ENCODE measurements at places on chromosomes 7 and 10. TPM values are rescaled to one million over a fixed set of nuclear protein-coding genes. Genes with fewer than 3 reads are reported as not detected.

HPSE2 gene
- polyA plus RNA-seq, result not detected

DNA sequence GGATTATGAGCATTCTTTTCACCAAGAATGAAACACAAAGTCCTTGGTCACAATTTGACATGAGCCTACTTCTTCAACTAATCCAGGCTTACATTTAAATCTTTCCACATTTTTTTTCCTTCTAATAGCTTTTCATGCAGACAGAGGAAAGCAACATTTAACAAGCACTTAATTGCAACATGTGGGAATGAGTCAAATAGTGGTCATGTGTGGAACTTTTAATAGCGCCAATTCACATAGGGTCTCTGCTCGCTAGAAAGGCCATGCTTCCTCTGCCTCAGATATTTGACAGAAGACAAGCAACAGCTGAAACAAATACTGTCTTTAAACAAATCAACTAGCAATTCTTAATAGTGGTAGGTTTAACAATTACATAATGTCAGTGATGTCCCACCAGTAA is 285.9 kb upstream of the ETV1 start:
- no peaks in the 10 kb centered on the region for H3K27me3 ChIP-seq
- H3K4me1 ChIP-seq, result no peaks in the 10 kb centered on the region
- no peak overlapping the region for H3K4me3 ChIP-seq
- H3K27ac ChIP-seq, result no peak overlapping the region
- H3K36me3 ChIP-seq, result no peaks in the 10 kb centered on the region
- DNase-seq, result no peak

GRCh38 chr10:67816719-67817118 is 21.3 kb downstream of the DNAJC12 start:
- H3K4me1 ChIP-seq, result no peaks in the 10 kb centered on the region
- no peak for DNase-seq
- no peak overlapping the region for H3K4me3 ChIP-seq
- H3K36me3 ChIP-seq, result no peaks in the 10 kb centered on the region
- no peak overlapping the region for H3K27ac ChIP-seq

DNA sequence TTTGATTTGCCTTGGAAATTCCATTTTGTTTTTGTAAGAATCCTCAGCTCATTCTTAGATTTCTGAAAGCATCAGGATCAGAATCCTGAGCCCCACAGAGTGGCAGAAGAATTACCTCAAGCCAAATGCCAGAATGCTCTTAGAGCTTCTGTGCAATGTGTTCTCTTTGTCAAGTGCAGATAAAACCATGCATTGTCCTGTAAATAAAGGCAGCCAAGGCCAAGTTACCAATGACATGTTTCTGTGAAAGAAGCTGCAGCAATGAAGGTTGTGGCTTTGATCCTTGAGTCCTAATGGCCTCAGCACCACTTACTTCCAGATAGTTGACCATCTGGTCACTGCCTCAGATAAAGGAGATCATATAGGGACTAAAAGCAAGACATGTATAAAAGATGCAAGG is 343.3 kb upstream of the AKR1E2 start:
- DNase-seq, result no peak
- H3K4me1 ChIP-seq, result no peaks in the 10 kb centered on the region
- H3K36me3 ChIP-seq, result no peaks in the 10 kb centered on the region
- no peaks in the 10 kb centered on the region for H3K27me3 ChIP-seq

DNA sequence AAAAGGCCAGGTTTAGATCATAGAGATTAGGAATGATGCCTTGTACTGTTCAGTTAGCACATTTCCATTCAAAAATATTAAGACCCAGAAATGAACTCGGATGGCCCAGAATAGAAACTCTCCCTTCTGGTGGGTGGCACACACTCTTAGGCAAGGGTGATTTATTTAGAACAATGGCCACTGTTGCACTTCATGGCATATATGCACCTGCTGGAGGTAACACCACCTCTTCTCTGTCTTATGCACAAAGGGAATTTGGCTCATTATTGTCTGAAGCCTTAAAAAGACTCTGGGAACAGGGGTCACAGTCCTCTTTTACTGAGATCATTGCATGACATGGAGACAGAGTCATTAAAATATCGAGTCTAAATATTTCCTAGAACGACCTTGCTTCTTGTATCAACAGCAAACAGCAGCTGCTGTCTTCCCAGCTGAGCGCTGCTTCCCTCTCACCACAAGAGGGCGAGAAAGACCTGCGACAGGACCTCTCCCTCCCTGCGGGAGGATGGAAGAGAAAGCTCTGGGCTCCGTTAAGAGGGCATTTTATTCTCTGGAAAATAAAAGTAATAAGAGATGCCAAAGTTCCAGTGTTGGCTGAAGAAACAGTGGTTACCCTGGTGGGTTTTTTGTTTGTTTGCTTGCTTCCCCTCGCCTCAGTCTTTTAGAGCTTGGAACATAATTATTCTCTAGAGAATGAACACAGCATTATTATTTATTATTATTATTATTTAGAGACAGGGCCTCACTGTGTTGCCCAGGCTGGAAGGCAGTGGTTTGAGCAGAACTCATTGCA is 13.5 kb upstream of the BAMBI start:
- no peak overlapping the region for H3K27ac ChIP-seq
- H3K27me3 ChIP-seq, result peaks cover 16% of the 10 kb centered on the region
- no peak overlapping the region for H3K4me3 ChIP-seq
- peaks cover 3% of the 10 kb centered on the region for H3K4me1 ChIP-seq

GRCh38 chr10:126754966-126755365 is 84.5 kb upstream of the C10orf90 start:
- H3K4me1 ChIP-seq, result no peaks in the 10 kb centered on the region
- H3K4me3 ChIP-seq, result no peak overlapping the region
- DNase-seq, result no peak
- no peaks in the 10 kb centered on the region for H3K27me3 ChIP-seq
- H3K27ac ChIP-seq, result no peak overlapping the region
- H3K36me3 ChIP-seq, result no peaks in the 10 kb centered on the region

DNA sequence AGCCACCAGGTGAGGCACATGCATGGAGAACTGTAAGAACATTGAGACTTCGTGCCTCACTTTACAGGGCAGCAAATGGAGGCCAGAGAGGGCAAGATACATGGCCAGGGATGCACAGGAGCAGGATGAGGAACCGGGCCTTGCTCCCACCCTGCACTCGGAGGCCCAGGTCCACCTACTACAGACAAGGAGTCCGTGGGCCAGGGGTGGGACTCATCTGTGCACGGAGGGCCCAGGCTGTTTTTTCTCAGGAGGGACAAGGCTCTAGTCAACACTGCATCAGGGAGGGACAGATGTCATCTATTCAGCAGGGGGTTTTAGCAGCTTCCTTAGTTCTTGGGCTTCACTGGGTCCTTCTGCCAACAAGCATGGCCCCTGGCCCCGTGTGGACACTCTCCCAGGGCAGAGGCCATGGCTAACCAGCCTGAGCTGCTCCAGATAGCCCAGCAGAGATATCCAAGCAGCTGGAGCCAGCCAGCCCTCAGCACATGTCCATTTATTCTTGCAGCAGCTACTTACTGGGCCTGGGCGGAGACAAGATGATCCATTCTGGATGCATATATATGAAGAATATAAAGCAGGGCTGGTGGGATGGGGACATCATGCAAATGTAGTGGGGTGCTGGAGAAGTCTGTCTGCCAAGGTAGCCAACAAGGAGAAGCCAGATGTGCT is 134.5 kb upstream of the RET start:
- no peak for DNase-seq
- H3K4me1 ChIP-seq, result no peaks in the 10 kb centered on the region
- H3K27me3 ChIP-seq, result no peaks in the 10 kb centered on the region
- H3K27ac ChIP-seq, result no peak overlapping the region
- no peaks in the 10 kb centered on the region for H3K36me3 ChIP-seq

GRCh38 chr7:17495655-17496394 is 197.4 kb downstream of the AHR start:
- H3K27me3 ChIP-seq, result no peaks in the 10 kb centered on the region
- H3K27ac ChIP-seq, result no peak overlapping the region
- DNase-seq, result no peak
- H3K36me3 ChIP-seq, result no peaks in the 10 kb centered on the region
- no peak overlapping the region for H3K4me3 ChIP-seq

DNA sequence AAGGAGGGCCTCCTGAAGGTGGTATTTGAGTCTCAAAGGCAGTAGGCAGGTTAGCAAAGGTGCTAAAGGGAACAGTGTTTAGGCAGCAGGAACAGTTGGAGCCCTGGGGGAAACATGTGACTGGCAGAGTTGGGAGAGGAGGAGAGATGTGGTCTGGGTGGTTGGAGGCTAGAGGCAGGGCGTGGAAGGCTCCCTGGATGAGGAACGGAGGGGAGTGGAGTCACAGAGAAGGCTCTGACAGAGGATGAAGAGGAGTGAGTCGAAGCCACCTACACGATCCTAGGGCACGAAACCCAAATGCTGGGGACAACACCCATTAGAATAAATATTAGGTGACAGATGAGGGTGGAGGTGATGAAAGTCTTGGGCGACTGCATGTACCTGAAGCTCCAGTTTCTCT is 19.6 kb upstream of the MGMT start:
- H3K4me1 ChIP-seq, result no peaks in the 10 kb centered on the region
- no peaks in the 10 kb centered on the region for H3K36me3 ChIP-seq
- no peak for DNase-seq
- no peak overlapping the region for H3K4me3 ChIP-seq

ZNF282 gene
- 6.2 TPM for polyA plus RNA-seq

CRYGN gene
- not detected for polyA plus RNA-seq

DNA sequence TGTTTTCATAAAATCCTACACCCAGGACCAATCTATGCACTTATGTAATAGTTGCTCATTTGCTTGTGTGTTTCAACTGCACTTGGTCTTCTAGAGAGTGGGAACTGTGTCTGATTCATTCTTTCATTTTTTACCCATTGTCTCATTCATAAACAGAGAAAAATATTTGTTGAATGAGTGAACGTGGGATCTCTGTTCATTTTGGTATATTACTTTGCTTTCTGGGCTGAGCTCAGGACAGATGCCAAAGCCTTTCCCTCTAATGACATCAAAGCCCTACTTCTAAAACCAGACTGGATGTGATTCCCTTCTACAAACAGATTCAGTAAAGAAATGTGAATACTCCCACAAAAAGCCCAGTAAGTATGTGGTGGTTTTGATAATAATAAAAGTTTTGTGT is 145.2 kb downstream of the ST7 start:
- no peak overlapping the region for H3K4me3 ChIP-seq
- H3K36me3 ChIP-seq, result no peaks in the 10 kb centered on the region
- no peaks in the 10 kb centered on the region for H3K4me1 ChIP-seq
- H3K27me3 ChIP-seq, result no peaks in the 10 kb centered on the region
- no peak overlapping the region for H3K27ac ChIP-seq

GRCh38 chr7:116843378-116843777 is 19.0 kb upstream of the CAPZA2 start:
- H3K36me3 ChIP-seq, result no peaks in the 10 kb centered on the region
- H3K4me3 ChIP-seq, result peak overlapping the region; percentile 66
- DNase-seq, result peak; percentile 52
- no peaks in the 10 kb centered on the region for H3K27me3 ChIP-seq
- peaks cover 33% of the 10 kb centered on the region for H3K4me1 ChIP-seq

TMEM229A gene
- not detected for polyA plus RNA-seq

CHAT gene
- not detected for polyA plus RNA-seq

DNA sequence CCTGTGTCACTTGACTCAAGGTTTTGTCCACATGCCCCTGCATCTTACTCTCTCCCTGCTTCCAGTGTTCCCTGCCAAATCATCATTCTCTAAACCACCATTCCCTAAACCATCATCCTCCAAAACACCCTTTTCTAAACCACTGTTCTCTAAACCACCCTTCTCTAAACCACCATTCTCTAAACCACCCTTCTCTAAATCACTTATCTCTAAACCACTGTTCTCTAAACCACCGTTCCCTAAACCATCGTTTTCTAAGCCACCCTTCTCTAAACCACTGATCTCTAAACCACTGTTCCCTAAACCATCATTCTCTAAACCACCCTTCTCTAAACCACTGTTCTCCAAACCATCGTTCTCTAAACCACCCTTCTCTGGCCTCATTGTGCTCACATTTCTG is 142.1 kb downstream of the CXCL12 start:
- no peak overlapping the region for H3K27ac ChIP-seq
- no peak for DNase-seq
- H3K27me3 ChIP-seq, result no peaks in the 10 kb centered on the region
- no peak overlapping the region for H3K4me3 ChIP-seq

DNA sequence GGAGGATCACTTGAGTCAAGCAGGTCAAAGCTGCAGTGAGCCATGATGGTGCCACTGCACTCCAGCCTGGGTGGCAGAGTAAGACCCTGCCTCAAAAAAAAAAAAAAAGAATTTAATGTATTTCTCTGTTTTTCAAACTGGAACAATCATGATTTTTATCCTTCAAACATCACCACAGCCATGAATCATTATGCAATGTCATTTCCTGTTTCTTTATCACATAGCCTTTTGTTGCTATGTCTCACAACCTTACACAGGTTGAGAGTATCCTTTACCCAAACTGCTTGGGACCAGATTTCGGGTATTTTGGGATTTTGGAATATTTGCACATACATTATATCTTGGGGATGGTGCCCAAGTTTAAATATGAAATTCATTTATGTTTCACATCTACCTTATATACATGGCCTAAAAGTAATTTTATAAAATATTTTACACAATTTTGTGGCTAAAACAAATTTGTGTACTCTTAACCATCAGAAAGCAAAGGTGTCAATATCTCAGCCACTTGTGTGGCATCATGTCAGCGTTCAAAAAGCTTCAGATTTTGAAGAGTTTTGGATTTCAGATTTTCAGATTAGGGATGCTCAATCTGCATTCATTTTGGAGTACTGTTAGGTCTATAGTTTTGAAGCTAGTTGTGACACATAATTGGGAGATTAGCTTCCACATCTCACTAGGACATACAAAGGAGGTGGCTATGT is 8.2 kb downstream of the NT5C3A start:
- peak; percentile 73 for DNase-seq
- H3K4me3 ChIP-seq, result no peak overlapping the region
- no peaks in the 10 kb centered on the region for H3K27me3 ChIP-seq
- peak overlapping the region; percentile 40 for H3K27ac ChIP-seq
- H3K36me3 ChIP-seq, result no peaks in the 10 kb centered on the region

DNA sequence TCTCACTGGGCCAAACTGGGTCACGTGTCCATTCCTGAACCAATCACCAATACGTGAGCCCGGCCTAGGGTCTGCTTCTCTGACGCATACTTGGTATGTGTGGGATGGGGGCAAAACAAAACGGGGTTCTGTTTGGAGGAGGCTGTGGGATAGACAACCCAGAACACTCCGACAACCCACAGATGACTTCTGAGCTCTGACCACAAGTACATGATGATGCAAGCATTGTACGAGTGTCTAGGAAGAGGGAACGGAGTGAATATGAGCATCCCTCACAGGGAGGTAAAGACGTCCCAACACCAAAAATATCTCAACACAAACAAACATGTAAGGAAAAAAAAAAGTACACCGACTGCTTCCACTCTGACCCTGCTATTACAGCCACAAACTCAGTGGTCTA is 5.6 kb downstream of the DAGLB start:
- H3K4me3 ChIP-seq, result peak overlapping the region; percentile 35
- peaks cover 50% of the 10 kb centered on the region for H3K36me3 ChIP-seq
- no peaks in the 10 kb centered on the region for H3K27me3 ChIP-seq
- no peak overlapping the region for H3K27ac ChIP-seq
- H3K4me1 ChIP-seq, result peaks cover 74% of the 10 kb centered on the region

DNA sequence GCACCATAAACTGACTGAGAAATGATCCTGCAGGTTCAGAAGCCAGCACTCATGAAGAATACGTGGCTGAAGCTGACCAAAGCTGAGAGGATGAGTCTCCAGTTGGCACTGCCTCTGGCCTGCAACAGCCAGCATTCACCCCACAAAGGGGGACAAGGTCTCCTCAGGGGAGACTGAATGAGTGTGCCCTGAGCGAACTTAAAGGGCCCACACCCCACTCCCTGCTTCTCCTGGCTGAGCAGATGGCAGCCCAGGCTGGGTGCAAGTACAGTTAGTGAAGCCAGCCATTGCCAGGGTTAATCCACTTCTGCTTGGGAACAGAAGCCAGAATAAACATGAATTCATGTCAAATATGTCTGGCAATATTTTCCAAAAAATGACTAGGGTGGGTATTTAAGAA is 98.1 kb downstream of the PPP1R17 start:
- H3K4me3 ChIP-seq, result no peak overlapping the region
- no peak for DNase-seq
- H3K27me3 ChIP-seq, result no peaks in the 10 kb centered on the region
